ENCODE measurements at places on chromosomes 5 and 9. TPM values are rescaled to one million over a fixed set of nuclear protein-coding genes. Genes with fewer than 3 reads are reported as not detected.

Gene FIBCD1
- total RNA-seq, result 0.29 TPM

Gene QRFP
- not detected for total RNA-seq

Gene CRHBP
- not detected for total RNA-seq

Gene SLC6A18
- total RNA-seq, result not detected

Gene IARS1
- total RNA-seq, result 185 TPM

Gene MRPL41
- 110 TPM for total RNA-seq

Gene CDC23
- total RNA-seq, result 29.3 TPM

Gene SNCB
- total RNA-seq, result 0.17 TPM

Gene OR1Q1
- total RNA-seq, result not detected

Gene FKTN
- 19.5 TPM for total RNA-seq

Gene ACOT12
- total RNA-seq, result not detected

Gene GABBR2
- total RNA-seq, result 0.75 TPM

Gene CTNND2
- total RNA-seq, result 0.12 TPM

Gene SH3TC2
- total RNA-seq, result 2.3 TPM

All from epithelial cell of proximal tubule (primary cell).